ENCODE measurements at places on chromosomes 1 and 21. TPM values are rescaled to one million over a fixed set of nuclear protein-coding genes. Genes with fewer than 3 reads are reported as not detected.

Gene TRIM67
- polyA plus RNA-seq, result not detected

Gene KPRP
- polyA plus RNA-seq, result not detected

Gene TFF3
- 3.0 TPM for polyA plus RNA-seq

Gene PPM1J
- polyA plus RNA-seq, result 1.8 TPM

Gene APOBEC4
- polyA plus RNA-seq, result 0.30 TPM

All from heart left ventricle (tissue), 16 donors.